ENCODE measurements at places on chromosomes 5 and 9.

GRCh38 chr9:88514247-88514646, 20.7 kb upstream of the NXNL2 start:
- no peak for DNase-seq

DNA sequence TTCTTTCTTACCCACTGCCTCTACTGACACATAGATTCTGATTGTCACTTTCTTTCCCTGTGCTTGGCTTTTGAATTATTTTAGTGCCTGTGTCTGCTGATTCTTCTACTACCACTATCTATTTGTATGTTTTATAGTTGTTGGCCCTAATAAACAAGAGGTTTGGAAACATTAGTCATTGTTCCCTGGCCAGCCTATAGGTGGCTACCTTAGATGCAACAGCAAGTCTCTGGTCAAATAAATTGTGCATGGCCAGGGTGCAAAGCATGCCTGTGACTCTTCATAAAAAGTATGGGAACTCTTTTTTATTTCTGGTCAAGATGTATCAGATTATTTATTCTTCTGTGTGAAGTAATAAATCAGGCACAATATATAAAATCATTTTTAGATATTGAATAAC, 124.4 kb downstream of the PLK2 start:
- no peak for DNase-seq

GRCh38 chr5:43255704-43256103, 57.5 kb downstream of the HMGCS1 start:
- DNase-seq: no peak

- DNase-seq: no peak
Observed at GRCh38 chr9:259405-260404, 45.0 kb downstream of the DOCK8 start.

GRCh38 chr5:34030048-34030447, 13.0 kb downstream of the C1QTNF3 start:
- no peak for DNase-seq

- DNase-seq: no peak
Observed at GRCh38 chr9:124510650-124511425, 3.6 kb upstream of the NR5A1 start.

GRCh38 chr9:83013867-83014605, 48.9 kb downstream of the RASEF start:
- no peak for DNase-seq

Measured in muscle of back (tissue), 13 donors.